ENCODE measurements at places on chromosomes 11 and 22.

- DNase-seq = no peak
Measured at GRCh38 chr11:44324749-44325525, 15.0 kb upstream of the ALX4 start.

- DNase-seq = no peak
Measured at GRCh38 chr22:40251106-40251505, 73.4 kb downstream of the TNRC6B start.

GRCh38 chr11:44467931-44468330 is 97.5 kb upstream of the CD82 start:
- DNase-seq = no peak

GRCh38 chr22:48100685-48101417 is 1338.4 kb downstream of the TBC1D22A start:
- DNase-seq = no peak

- DNase-seq = no peak
Measured at GRCh38 chr22:27684901-27685300, 116.7 kb downstream of the MN1 start.

- no peak for DNase-seq
Measured at GRCh38 chr22:25077964-25078363, 121.7 kb upstream of the CRYBB3 start.

DNA sequence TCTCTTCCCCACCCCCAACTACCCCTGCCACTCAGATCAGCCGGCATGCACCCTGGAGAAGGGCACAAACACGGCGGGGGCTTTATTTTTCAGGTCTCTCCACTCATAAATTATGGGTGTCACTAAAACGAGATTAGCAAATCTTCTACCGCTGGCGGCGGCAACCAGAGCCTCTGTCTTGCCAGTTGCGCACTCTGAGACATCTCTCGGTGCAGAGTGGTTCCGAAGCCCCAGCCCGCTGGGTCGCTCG is 125.3 kb upstream of the C11orf58 start:
- DNase-seq = no peak

DNA sequence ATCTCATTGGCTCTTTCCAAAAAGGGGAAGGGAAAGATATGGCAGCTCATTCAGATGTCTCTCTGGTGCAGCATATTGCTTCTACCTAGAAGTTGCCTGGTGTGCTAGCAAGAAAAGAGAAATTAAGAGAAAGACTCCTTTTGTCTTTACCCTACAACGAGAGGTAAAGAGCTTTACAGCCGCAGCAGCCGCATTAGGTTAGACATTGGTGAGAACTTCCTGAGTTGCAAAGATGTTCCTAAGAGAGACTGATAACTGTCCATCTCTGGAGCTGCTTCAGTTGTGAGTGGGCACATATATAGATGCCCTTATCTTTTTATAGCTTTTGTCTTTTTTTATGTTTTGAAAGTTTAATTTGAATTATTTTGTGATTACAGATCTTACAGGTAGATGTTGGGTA is 80.8 kb upstream of the NNMT start:
- DNase-seq = no peak

GRCh38 chr22:21044931-21045584 is 688 bp upstream of the LRRC74B start:
- DNase-seq = no peak

DNA sequence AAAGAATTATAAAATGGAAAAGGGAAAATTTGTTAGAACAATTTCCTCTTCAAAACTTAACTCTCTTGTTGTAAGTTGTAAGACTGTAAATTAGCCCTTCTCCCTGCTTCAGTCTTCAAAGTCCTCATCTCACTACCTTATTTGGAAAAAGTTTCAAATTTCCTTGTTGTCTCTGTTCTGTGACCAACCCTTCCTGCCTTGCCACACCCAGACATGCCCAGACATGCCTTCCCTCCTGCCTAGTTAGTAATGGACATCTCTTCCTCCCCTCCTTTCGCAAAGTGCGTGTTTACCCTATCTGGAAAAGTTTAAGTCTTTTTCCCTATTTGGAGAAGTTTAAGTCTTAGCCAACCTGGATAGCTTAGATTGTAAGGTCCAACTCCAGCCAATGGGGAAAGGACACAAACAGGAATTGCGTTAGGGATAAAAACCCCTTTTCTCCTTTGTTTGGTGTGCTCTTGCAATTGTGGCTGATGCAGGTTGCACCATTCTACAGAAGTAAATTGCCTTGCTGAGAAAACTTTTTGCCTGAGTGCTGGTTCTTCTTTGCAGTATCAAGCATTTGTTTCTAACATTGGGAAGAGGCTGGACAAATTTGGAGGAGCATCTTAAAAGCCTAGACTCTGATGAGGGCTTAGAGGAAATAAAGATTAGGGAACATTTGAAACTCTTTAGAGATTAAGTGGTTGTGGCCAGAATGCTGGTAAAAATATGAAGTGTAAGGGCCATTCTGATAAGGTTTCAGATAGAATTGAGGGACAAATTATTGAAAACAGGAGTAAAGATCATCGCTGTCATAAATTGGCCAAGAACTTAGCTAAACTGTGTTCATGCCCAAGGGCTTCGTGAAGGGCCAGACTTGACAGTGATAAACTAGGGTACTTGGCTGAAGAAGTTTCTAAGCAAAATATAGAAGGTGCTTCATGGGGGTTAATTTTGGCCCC is 15.4 kb downstream of the OR52K2 start:
- DNase-seq = no peak

DNA sequence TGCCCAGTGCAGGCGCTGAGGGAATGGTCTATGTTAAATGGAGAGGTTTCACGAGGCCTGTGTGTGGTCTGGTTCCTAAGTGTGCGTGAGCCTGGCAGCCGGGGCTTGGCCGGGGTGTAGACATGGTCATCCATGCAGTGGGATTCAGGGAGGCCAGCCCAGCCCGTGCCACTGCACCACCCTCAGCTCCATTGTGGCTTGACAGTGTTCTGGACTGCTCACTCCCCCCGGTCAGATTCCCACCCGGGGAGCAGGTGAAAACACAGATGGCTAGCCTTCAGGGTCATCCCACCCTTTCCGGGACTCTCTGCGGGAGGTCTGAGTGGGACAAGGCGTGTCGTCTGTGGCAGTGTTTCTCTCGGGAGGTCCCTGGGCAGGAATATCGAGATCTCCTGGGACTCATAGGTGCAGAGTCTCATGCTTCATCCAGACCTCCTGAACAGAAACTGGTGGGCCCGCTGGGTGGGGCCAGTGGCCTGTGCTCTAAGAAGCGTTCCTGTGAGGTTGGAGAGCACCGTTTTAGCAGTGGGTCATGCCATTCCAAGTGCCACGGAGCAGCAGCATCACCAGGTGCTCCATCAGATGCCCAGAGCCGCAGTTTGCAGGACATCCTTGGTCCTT is 52.3 kb downstream of the ST14 start:
- no peak for DNase-seq

GRCh38 chr11:104385884-104386283 is 221.9 kb upstream of the PDGFD start:
- no peak for DNase-seq

- no peak for DNase-seq
Measured at GRCh38 chr11:4167758-4168157, 73.2 kb downstream of the RRM1 start.

- DNase-seq = no peak
Measured at GRCh38 chr11:68199295-68199987, 13.7 kb downstream of the KMT5B start.
